ENCODE measurements at places on chromosomes 6 and 20.

DNA sequence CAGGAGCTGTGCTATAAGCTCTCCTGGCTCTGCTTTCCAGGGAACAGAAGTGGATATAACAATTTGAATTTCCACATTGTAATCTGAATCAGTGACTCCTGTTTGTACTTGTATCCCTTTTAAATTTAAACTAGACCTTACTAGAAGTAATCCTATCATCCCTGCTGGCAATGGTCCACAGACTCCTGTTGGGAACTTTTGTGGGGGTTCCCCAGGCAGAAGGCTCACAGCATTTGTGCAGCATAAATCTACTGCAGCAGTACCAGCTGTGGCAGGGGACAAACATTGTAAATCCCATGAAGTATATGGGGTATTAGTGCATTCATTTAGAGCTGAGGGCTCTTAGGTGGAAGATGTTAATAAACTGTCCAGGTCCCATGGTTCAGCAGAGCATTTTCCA lies 12.0 kb upstream of the PDCD2 start:
- no peak for DNase-seq

GRCh38 chr20:24942679-24943078 lies 6.4 kb upstream of the CST7 start:
- no peak for DNase-seq

GRCh38 chr6:136535880-136536650 lies 14.2 kb downstream of the MAP7 start:
- DNase-seq = no peak

DNA sequence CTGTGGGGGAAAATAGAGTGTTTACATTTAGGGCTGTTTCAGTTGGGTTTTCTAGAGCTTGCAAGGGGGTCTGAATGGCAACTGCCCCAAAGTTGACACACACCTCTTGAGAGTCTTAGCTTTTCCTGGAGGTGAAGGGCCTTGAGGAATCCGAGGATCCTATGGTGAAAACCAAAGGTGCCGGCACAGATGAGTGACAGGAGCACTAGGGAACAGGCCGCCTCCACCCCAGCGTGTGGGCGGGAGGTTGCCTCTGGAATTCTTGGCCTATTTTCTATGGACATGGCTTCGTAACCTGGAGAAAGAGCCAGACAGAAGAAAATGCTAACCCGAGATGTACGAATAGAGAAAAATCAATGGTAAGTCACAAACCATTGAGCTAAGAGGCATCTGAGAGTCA lies 283.2 kb upstream of the FOXQ1 start:
- no peak for DNase-seq

DNA sequence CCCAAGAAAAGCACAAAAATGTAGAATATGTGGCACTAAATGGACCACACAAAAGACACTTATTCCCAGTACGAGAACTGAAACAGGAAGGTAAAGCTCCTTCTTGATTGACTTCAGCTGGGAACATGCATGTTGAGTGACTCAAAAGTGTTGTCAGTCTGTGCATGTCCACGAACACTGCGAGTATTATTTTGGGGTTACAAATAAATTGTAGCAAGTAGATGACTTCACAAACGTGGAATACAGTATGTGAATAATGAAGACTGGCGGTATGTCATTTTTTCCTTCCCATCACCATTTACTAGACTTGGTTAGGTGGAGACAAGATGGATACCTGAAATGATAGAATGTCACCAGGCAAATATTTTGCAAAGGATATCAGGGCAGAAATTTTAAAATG lies 45.4 kb downstream of the L3MBTL3 start:
- no peak for DNase-seq

DNA sequence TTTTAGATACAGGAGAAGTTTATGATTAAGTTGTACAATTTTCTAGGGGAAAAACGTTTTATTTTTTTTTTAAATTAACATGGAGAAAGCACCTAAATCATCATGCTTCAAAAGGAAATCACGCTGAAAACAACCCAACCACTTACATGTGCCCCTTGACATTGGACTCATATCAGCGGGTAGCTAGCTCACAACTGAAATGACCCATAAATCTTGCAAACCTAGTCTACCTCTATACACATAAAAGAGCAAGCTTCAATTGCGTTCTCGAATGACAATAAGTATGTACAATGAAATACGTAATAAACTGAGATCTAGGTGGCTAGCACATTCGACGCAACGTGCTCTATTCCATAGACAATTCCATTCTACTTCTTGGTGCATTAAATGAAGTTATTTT lies 722.9 kb upstream of the AGPAT4 start:
- no peak for DNase-seq

- DNase-seq = no peak
Observed at GRCh38 chr6:39615622-39616021, 109.6 kb downstream of the KIF6 start.

- no peak for DNase-seq
Observed at GRCh38 chr6:166470029-166470862, 87.5 kb upstream of the MPC1 start.

DNA sequence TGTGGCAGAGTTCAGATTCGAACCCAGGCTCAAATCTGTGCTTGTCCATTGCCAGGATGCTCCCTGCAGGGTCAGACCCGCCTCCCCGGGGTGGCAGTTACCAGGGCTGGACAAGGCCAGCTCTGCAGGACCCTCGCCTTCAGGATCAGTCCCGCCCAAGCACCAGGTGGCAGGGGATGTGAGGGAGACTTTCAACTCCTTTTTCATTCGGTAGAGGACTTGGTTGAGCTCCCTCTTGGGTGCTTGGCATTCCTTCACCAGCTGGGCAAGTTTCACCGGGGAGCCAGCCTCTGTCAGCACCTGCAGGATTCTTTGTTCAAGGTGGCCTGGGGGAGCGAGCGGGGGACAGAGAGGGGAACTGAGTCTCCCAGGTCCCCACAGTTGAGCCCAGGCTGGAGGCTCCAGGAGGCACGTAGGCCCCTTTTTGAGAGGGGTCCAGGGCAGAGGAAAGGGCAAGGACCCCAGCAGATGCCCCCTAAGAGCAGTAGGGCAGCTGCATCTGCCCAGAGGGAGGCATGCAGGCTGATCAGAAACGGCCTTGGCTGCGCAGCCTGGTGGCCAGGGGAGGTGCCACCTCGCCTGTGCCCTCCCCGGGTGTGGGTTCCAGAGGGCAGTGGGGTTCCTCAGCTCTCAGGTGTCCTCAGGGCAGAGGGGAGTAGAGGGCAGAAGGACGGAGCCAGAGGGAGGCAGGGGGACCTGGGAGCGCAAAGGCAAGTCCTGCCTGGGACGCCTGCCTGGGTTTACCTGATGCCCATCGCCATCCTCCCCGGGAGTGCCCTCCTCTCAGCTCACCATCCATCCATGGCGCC lies 3.9 kb downstream of the ZBP1 start:
- no peak for DNase-seq

DNA sequence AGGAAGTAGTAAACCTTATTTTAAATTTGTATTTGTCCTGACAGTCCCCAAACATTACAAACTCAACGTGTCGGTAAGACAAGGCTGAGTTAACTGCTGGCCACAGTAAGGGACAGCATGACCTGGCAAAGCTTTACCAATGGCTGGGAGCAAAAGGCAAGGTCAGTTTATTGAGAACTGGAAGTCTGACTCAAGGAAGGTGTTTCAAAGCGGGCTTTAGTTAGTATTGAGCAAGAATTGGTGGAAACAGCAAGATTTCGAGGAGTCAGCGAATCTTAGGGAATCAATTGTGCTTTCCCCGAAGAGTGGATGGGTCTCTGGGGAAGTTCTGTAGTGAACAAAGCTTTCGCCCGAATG lies 885 bp upstream of the GZF1 start:
- DNase-seq = no peak

DNA sequence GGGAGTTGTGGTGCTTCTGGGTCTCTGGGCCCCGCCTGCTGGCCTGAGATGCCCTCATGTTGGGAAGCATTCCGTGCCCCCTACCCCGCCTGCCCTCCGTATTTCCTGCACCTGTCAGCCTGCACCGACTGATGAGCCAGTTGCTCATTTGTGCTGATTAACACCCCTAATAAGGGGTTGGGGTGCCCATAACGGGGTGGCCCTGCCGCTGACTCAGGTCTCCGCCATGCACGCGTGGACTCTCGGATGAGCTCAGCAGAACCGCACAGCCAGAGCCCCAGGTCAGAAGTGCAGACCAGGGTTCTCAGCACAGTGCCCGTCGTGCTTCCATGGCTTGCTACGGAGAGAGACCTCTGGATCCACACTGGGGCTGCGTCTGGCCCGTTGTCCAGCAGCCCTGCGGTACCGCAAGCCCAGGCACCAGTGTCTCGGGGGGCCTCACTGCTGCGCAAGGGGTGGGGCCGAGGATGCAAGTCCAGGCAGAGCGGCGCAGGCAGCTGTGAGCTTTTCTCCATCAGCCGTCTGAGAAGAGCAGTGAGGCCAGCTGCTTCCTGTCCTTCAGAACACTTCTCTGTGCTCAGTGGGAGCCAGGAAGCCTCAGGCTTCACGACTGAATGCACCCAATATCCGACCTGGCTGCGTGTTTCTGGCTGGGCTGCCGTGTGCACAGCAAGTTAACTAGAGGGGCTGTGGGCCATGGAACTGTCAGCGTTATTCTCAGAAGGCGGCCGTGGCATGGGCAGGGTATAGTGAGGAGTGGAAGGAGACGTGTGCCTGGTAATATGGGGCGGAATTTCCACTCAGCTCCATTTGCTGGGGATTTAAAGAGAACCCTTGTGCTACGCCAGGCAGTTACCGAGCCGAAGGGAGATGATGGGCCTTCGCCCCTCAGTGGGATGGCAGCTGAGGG lies 18.6 kb downstream of the MTG2 start:
- DNase-seq = no peak

DNA sequence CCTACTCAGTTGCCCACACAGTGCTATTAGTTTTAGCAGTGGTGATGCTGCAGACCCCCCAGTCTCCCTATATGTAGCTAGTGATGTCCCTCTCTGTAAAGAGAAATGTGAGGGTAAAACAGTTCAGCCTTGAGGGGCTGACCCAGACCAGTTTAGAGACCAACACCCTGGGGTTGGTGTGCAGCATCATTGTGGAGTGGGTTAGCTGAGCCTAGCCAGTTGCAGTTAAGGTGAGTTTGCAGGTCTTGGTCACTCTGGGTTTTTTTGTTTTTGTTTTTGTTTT lies 401 bp upstream of the B3GALT4 start:
- no peak for DNase-seq

GRCh38 chr20:16729080-16729479 lies 746 bp upstream of the SNRPB2 start:
- DNase-seq = no peak

- DNase-seq = no peak
Observed at GRCh38 chr6:155122199-155122950, 127.3 kb downstream of the TIAM2 start.

DNA sequence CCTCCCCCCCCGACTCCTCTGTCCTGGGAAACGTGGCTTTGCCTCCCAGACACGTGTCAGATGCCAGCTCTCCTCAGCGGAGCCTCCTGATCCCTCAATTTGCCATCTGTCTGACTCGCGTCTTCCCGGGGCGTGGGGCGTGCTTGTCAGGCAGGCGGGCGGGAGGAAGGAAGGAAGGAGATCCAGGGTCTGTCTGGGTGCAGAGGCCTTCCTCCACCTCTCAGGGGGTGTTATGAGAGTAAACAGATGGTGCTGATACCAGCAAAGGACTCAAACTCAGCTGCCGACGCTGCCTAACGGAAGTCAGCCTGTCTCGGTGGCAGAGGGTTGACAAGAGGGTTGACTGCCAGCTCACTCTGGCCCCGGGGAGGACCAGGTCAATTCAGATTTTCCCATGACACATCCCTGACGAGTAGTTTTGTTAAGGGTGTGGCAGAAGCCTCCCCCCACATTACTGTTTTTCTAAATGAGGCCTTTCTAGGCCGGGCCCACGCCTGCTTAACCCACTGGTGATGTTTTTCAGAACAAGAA lies 17.0 kb downstream of the UQCC2 start:
- DNase-seq = no peak

GRCh38 chr6:90500458-90500857 lies 86.4 kb downstream of the MAP3K7 start:
- no peak for DNase-seq

- DNase-seq = no peak
Observed at GRCh38 chr6:112842330-112842685, 495.2 kb downstream of the RFPL4B start.

- no peak for DNase-seq
Observed at GRCh38 chr6:166168616-166169548, 1.2 kb upstream of the TBXT start.

GRCh38 chr6:151032034-151032433 lies 166.5 kb downstream of the MTHFD1L start:
- DNase-seq = no peak

GRCh38 chr6:157715728-157716164 lies 107.3 kb upstream of the SNX9 start:
- DNase-seq = no peak

DNA sequence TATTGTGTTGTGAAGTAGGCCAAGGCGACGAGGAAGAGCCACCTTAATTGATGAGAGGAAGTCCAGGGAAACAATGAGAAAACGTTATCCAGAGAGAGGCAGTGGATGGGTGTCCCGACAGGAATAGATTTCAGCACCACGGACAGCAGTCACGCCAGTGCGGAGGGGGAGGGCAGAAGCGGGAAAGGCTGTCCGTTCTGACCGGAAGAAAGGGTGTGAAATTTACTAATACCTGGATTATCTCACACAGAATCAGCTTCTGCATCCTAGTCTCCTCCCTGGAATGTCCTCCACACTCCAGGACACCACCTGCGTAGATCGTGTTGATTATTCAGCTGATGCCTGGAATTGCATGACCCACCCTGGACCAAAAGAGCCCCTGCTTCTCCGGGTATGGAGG lies 7.4 kb upstream of the BPIFA3 start:
- DNase-seq = peak; percentile 97

GRCh38 chr20:48329676-48330664 lies 497.8 kb downstream of the PREX1 start:
- peak; percentile 25 for DNase-seq

DNA sequence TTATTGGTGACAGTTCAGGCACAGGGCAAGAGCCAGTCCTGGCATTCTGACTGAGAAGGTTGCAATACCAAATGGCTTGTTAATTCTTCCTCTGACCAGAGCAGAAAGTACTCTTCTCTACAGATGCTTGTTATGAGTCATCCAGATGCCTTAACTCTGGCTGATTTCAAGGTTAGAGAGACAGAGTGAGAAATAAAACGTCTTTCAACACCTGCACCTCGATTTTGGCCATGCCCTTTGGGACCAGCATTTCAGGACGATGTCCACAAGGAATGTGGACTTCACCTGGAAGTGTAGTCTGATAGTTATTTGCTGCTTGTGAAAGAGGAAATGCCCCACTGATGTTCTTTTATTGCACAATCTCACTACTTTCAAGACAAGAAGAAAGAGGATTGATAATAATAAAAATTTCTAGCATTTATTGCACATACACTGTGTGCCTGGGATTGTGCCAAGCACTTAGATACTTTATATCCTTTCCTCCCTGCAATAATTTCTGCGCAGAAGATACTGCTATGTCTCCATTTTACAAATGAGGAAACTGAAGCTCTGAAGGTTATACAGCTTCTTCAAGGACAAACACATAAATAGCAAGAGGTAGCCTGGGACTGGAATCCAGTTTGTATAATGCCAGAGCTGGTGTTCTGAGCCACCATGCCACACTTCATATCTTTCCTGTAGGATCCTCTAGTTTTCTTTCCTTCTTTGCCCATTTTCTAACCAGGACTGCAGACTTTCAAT lies 33.5 kb upstream of the MCM3 start:
- DNase-seq = no peak

DNA sequence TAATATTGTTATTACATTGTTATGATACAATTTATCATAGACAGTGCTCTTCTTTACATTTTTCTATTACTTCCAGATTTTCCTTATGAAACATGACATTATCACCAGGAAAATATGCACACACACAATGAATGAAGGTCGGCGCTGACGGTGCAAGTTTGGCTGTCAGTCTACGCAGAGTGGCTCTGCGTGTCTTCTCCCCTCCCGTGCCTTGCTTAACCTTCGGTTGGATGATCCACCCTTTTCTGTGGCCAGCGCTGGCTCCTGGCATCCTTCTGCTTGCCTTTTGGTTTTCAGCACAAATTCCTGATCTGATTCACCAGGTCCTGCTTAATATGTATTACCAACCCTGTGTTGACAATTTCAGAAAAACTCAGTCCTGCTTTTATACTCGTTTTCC lies 157.4 kb downstream of the TSHZ2 start:
- no peak for DNase-seq
